Thoracic aorta (tissue), 2 donors: ENCODE measurements at places on chromosomes 1 and 21. TPM values are rescaled to one million over a fixed set of nuclear protein-coding genes. Genes with fewer than 3 reads are reported as not detected.

GRCh38 chr1:198254521-198254920 is 97.7 kb downstream of the NEK7 start:
- H3K4me1 ChIP-seq, result peaks cover 4% of the 10 kb centered on the region
- H3K36me3 ChIP-seq, result no peaks in the 10 kb centered on the region
- no peak overlapping the region for H3K27ac ChIP-seq

The SCAF4 gene
- 15.4 TPM for total RNA-seq

DNA sequence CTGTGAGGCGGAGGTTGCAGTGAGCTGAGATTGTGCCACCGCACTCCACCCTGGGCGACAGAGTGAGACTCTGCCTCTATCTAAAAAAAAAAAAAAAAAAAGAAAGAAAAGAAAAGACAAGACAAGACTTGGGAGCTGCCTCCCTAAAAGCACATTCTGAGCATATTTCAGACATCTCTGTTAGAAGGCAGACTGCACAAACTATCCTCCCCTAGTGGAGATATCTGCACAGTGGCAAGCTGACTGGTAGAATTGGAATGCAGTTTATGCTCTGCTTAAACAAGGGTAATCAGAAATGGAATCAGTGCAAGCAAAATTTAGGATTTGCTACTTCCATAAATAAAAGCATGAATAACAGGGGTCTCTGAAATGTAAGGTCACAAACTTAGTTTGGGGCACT is 31.8 kb downstream of the GNG4 start:
- H3K4me1 ChIP-seq, result no peaks in the 10 kb centered on the region
- no peak for DNase-seq
- H3K27me3 ChIP-seq, result no peaks in the 10 kb centered on the region
- no peaks in the 10 kb centered on the region for H3K36me3 ChIP-seq
- H3K27ac ChIP-seq, result no peak overlapping the region

- no peaks in the 10 kb centered on the region for H3K27me3 ChIP-seq
- peak overlapping the region; percentile 73 for H3K27ac ChIP-seq
- no peaks in the 10 kb centered on the region for H3K36me3 ChIP-seq
- no peak overlapping the region for H3K4me3 ChIP-seq
Observed at GRCh38 chr1:6803357-6803756, 18.1 kb downstream of the CAMTA1 start.

The ERO1B gene
- total RNA-seq, result 33.3 TPM

The GIPC2 gene
- total RNA-seq, result 3.2 TPM

The S100A5 gene
- not detected for total RNA-seq

- H3K27me3 ChIP-seq, result no peaks in the 10 kb centered on the region
- H3K4me3 ChIP-seq, result no peak overlapping the region
- no peaks in the 10 kb centered on the region for H3K36me3 ChIP-seq
- H3K27ac ChIP-seq, result no peak overlapping the region
- peaks cover 15% of the 10 kb centered on the region for H3K4me1 ChIP-seq
Observed at GRCh38 chr1:179016706-179017382, 8.8 kb upstream of the FAM20B start.
